Epithelial cell of prostate (primary cell): ENCODE measurements at places on chromosomes 12 and 14.
A peak's percentile ranks its signal among the peaks of the same experiment; 100 is the strongest.

DNA sequence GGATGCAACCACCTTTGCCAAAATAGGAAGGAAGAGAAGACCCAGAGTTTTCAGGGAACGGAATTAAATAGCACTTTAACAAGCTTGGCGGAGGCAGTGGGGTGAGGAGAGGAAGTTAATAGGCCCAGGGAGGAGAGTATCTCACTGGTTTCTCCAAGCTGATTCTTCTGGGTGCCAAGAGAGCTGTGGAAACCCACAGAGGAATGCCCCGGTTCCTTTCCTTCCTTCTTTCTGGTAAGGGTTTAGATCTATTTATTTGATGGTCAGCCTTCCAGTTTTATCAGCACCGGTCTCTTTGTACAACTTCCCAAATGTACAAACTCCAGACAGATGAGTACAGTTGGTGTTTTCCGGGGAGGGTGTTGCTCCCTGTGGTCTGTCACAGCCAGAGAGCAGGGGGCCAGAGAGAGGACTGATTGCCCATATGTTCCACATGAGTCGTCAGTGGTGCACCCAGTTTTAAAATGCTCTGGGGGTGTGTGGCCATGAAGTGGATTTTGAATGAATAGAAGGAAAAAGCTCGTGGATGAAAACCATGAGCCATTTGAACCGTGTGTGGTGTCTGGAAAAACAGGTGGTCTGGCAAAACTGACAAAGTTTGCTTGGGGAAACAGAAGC is 26.6 kb downstream of the PRKCH start:
- DNase-seq, result no peak

DNA sequence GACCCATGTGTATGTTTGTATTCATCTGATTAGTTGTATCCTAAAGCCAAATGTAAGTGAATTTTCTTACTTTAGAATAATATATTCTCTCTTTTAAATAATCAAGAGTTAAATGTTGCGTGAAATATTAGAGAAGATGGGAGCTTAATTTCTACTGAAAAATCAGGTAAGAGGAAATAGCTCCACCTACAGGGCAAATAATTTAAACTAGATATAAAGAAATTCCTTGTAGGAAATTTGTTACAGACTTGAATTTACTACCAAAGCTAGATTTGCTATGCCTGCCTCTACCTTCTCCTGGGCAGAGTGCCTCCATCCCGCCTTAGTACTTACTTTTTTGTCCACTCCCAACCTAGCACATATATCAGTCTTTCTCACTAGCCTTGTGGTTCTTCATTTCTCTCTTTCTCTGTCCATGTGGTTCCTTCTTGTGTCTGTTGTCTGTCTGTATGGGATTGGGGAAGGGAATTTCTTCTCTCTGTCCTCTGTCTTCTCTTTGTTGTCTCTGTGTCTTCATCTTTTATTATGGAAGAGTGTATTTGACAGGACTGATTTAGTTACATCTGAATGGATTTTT is 44.7 kb downstream of the PALS1 start:
- DNase-seq, result no peak

DNA sequence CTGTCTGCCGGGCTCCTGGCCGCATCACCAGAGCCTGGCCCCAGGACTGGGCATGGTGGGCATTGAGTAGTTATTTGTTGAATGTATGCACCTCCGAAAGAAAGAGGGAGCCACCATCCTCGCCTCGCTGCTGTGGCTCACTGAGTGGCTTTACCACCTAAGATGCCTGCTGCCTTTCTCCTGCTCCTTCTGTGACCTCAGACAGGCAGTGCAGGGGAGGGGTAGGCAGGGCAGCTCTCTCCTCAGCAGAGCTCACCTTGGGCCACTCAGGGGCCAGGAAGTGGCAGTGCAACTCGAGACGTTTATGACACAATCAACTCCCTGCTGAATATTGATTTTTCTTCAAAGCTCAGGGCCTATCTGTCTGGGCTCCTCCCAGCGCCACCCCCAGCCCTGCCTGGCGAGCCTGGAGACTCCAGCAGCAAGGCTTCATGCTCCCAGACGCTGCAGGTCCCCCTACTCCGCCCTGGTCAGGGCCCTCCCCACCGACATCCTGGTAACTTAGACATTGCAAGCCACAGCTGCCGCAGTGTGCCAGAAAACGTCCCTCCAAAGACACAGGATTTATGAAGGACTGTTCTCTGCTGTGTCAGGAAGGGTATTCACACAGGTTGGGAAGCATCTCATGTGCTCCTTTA is 84.3 kb upstream of the DIO3 start:
- no peak for DNase-seq

DNA sequence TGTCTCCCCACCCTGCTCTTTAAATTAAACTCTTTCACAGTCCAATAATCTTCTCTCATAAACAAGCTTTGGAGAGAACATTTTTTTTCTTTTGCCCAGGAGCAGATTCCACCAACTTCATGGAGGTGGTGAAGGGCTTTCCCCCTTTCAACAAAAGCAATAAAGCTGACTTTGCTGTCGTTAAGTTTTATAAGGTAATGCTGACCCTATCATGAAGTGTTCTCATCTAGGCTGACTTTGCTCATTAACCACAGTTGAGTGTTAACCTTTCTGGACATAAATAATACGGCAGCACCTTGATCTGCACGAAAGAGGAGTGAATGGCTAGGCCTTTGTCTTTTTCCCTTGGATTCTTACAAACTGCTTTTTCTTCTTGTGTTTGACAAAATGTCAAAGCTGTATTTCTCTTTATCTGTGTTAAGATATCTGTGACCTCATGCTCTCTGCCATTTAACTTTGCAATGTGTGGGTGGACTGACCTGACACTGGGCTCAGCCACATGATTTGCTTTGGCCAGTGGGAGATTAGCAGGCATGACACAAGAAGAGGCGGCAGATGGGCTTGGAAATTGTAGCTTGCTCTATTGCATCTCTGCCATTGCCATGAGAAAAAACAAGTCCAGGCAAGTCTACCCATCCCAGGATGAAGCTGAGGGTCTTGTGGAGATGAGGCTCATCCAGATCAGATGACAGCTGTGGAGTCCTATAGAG is 470.9 kb upstream of the CCDC196 start:
- no peak for DNase-seq

- no peak for DNase-seq
Observed at GRCh38 chr14:29097476-29097875, 330.9 kb downstream of the FOXG1 start.

GRCh38 chr12:22458298-22458937 is 85.9 kb downstream of the C2CD5 start:
- DNase-seq, result no peak

DNA sequence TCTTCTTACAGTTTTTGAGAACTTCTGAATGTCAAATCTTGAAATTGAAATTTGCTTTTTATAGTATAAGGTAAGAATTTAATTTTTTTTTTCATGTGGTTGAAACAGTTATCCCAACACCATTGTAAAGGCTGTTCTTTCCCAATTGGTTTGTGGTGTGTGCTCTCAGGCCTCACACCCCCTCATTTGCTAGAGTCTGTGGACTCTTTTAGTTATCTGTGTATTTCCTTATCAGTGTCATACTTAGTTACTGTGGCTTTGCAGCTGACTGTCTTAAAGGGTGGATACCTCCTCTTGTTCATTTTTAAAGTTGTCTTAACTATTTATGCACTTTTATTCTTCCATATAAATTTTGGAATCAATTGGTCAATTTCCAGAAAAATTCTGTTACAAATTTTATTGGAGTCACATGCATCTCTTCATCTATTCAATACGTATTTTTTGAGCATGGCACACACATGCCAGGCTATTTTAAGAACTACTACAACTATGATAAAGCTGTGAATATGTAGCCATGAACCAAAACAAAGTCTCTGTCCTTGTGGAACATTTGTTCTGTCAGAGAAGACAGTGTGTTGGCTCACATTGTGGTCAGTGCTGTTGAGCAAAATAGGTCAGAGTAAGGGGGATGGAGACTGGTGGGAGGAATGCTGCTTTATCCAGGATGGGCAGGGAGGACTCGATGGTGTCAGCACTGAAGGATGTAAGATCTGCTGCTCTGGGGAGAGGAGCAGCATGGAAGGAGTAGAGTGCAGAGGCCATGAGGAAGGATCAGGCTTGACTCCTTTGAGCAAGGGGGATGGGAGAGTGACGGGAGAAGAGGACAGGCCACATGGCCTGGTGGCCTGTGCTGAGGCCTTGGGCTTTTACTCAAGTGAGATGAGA is 24.1 kb downstream of the FGF23 start:
- DNase-seq, result no peak

DNA sequence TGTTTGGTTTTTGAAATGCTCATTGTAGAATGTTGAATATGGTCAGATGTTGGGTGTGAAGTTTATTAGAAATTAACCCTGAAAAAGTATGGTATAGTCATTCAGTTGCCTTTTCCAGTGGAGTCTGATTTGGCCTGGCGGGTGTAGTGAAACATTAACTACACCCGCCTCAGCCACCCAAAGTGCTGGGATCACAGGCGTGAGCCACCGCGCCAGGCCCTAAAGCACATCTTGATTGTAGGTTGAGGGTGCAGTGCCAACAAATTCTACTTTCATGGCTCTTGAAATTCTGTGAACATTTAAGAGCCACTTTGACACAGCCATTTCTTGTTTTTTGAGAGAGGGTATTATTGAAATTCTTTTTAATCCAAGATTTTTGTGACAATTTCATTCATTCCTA is 624.9 kb downstream of the DIO2 start:
- DNase-seq, result no peak

DNA sequence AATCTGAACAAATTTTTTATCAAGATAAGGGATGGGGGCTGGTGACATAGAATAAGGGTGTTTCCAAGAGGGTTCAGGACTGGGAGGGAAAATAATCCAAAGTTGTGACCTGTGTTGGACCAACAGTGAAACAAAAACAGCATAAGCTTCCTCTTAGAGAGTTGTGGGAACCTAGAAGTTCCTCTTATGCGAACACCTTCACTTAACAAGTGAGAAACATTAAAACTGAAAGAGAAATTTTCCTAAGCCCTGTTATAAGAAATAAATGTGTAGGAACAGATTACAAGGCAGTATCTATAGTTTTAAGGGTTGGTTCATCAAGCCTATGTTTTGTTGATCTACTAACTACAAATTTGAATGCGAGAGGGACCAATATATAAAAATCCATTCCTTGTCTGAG is 58.4 kb downstream of the LLPH start:
- DNase-seq, result no peak

GRCh38 chr12:105562199-105562971 is 231.9 kb downstream of the C12orf75 start:
- DNase-seq, result peak; percentile 37

DNA sequence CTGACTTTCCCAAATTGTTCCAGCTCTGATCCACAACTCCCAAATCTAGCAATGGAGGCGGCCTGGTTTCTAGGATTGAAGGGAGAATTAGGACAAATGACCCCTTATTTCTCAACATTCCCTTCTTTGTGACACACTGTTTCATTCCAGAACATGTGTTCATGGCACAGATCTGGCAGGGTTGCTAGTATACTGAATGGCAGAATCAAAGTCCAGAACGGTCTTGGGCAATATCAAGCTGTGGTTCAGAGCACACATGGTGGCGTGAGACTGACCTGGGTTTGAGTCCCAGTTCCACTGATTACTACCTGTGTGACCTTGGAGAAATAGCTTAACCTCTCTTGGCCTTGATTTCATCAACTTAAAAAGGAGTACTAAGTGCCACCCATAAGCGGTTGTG is 152.5 kb downstream of the SAMD4A start:
- no peak for DNase-seq

- DNase-seq, result no peak
Observed at GRCh38 chr12:131345521-131346436, 365.1 kb upstream of the SFSWAP start.

DNA sequence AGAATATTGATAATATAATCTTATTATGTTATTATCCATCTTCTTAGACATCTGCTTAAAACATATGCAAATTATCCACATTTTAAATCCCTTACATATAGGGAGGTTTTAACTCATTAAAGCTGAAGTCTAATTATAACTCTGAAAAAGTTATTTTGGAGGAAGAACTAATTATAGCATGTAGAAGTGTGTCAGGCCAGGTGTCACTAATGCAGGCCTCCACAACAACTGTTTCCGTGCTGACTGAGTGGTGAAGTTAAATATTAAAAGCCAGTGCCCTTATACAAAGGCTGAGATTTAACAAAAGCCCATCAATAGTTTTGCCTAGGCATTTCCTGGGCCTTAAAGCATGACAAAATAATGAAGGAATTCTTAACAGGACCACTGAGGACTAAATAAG is 157.4 kb downstream of the LRRK2 start:
- no peak for DNase-seq

DNA sequence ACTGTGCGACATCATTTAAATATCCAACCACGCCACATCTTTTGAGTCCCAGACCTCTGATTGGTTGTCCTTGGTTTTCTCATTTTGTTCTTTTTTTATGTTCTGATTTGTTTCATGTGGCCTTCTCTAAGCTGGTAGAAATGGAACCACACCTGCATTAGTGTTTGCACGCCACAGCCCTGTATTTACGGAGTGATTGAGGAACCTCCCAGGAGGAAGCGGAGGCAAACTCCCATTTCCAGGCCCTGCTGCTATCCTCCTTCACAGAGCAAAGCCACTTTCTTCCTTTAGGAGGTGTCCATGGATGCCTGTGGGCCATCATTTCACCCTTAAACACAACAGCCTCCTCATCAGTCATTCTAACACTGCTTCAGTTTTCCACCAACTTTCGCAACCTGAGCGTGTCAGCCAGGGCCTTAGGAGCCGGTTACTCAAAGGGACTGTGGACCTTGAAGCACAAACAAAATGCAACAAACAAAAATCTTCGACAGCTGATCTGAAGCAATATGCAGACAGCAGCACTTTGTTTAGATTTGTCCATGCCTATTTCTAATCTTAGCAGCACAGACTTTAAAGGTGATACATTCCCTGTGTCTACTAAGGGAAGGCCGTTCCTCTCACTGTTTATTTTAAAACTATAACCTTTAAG is 1258.1 kb upstream of the TMEM132C start:
- DNase-seq, result no peak

DNA sequence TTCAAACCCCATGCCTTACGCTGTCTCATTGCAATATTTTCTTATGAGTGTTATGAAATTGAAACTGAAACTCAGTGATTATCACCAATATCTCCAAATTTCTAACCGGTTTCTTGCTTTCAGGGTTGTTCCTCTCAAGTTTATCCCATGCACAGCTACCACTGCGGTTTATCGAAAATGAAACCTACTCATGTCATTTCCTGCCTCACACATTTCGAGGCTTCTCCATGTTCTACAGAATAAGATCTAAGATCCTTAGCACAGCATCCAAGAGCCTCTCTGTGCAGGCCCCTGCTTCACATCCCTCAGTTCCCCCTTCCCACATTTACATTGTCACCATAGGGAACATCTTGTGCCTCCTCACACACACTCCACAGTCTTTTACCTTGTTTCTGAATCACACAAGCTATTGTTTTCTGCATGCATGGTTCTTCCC is 45.5 kb upstream of the FAR2 start:
- DNase-seq, result no peak

DNA sequence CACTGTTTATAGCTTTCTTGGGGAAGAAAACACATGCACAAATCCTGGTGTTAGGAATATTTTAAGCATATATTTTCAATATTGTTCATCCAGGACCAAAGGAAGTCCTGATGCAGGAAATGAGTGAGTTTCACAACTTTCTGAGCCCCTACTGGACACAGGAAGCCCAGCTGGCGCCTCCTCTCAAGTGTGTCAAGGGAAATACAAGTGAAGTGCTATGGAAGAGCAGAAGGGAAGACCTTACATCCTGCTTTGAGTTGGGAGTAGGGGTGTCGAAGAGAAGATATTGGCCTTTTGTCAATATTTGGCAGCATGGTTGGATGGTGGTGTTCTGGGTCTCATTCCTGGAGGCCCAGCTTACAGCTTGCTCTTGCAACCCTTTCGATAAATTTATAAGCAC is 66.1 kb upstream of the ZDHHC17 start:
- DNase-seq, result no peak

GRCh38 chr14:88078525-88078924 is 73.6 kb downstream of the GPR65 start:
- no peak for DNase-seq
